ENCODE measurements at places on chromosomes 2 and 18. TPM values are rescaled to one million over a fixed set of nuclear protein-coding genes. Genes with fewer than 3 reads are reported as not detected.

The DSEL gene
- polyA plus RNA-seq, result 0.13 TPM

The ARHGAP28 gene
- polyA plus RNA-seq, result not detected

The C2orf80 gene
- polyA plus RNA-seq, result not detected

The LYG2 gene
- polyA plus RNA-seq, result not detected

The KIF1A gene
- polyA plus RNA-seq, result not detected

The NTSR2 gene
- not detected for polyA plus RNA-seq

The LAMA3 gene
- polyA plus RNA-seq, result not detected

The PTPRN gene
- polyA plus RNA-seq, result not detected

The CD226 gene
- polyA plus RNA-seq, result 0.48 TPM
